Hypothalamus (tissue), 51 donors: ENCODE measurements at places on chromosomes 4 and X.

GRCh38 chr4:186725469-186726425, 2.1 kb upstream of the FAT1 start:
- DNase-seq = peak; percentile 64

DNA sequence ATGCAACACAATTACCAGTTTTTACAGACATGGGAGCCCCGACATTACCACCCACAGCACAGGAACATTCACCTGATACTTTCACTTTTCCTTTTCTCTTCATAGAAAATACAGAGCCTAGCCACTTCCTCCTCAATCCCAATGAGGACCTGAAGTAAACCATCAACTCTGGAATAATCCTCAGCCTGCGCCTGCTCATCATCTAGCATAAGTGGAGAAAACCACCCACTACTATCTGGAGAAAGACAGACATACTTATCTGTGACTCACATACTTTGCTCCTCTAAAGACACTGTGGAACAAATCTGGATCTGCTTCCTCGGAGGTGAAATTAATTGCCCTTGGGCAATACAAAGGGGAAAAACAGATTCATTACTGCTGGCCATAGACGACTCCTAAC, 47.8 kb downstream of the ZCCHC13 start:
- no peak for DNase-seq

DNA sequence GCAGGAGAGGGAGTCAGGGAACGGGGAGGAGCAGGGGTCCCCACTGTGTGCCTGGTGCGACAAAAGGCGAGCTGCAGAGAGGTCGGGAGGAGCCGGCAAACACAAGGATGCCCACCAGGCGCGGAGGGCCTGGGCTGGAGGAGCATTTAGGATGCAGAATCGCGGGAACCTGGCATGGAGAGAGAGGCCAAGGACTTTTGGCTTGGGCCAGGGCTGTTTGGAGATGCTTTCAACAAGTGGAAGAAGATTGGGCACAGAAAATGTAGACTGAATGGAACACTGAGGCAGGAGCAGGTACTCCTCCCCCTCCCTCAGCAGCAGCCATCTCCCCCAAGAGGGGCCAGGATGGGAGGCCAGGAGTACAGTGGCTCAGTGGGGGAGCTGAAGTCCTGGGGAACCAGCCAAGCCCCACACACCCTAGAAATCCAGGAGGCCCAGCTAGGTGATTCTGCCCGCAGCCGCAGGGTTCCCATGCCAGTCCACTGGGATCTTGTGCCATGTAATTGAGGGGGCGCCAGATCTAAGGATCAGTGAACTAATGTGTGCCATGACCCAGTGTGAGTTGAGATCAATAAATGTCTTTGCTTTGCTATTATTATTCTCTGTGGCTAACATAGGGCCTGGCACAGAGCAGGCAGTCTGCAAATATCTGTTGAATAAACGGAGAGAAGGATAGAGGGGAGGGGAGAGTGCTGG, 1.1 kb upstream of the ABLIM2 start:
- DNase-seq = no peak

GRCh38 chr4:62709618-62710252, 1509.6 kb downstream of the ADGRL3 start:
- DNase-seq = no peak

GRCh38 chrX:29478336-29479069, 736.9 kb upstream of the MAGEB2 start:
- DNase-seq = no peak

GRCh38 chrX:130715299-130715698, 187.7 kb downstream of the ENOX2 start:
- no peak for DNase-seq

DNA sequence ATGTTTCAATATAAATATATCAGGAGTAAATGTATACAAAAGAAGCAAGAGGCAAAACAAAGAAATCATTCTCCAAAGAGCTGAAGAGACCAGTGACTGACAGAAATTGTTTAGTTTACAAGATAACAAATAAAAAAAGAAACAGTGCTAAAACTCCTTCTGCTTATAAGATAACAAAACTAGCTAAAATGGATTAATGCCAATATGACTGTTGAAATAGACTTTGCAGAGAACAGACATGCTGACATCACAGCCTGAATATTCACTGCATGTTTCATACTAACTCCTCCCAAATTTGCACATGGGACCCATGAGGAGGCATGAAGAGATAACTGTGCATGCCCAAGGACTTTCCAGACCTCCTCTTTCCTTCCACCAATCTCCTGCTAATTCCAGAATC, 6.2 kb upstream of the GABRA4 start:
- DNase-seq = no peak

DNA sequence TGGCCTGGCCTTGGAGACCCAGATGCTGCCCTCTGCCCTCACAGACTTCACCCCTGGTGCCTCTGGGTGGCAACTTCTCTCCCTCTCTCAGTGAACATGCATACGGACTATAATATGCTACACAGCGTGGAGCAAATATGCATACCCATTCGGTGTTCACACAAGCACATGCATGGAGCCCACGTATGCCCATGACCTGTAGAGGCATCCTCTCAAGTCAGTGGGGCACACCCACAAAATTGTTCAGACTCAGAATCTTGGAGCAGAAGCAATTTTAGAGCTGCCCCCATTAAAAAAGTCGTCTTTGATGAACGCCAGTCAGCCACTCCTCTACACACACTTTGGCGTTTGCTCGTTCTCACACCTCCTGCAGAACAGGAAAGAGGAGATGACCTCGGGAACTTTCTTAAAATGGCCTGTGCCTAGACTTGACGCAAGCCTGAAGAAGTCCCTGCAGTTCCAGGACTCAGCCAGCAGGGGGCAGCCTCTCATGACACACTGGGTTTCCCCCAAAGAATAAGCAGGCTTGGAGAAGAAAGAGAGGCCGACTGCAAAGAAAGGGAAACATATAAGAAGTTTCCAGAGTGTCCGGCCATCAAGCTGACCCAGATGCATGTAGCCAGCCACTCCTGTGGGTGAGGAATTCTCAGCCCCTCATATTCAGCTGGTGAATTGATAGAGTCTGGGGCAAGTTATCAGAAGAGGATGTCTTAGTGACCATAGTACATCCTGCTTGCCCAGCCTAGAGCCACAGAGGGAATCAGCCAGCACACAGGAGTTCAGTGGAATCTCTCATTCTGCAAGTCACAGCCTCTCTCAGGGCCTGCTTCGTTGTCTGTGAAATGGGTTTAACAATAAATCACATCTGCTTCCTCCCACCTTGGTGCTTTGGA, 17.3 kb downstream of the APLN start:
- peak; percentile 39 for DNase-seq
